Activated naive CD4-positive, alpha-beta T cell treated with anti-CD3 and anti-CD28 coated beads for 36 hours (primary cell): ENCODE measurements at places on chromosomes 7 and 10. TPM values are rescaled to one million over a fixed set of nuclear protein-coding genes. Genes with fewer than 3 reads are reported as not detected.

- peak; percentile 72 for DNase-seq
These were observed 78.0 kb downstream of the MKI67 start for GRCh38 chr10:128047991-128048818.

- no peak for DNase-seq
These were observed 153.9 kb downstream of the CDH23 start for GRCh38 chr10:71550628-71551027.

- DNase-seq = peak; percentile 81
These were observed 4.4 kb downstream of the BAG3 start for GRCh38 chr10:119655566-119656001.

DNA sequence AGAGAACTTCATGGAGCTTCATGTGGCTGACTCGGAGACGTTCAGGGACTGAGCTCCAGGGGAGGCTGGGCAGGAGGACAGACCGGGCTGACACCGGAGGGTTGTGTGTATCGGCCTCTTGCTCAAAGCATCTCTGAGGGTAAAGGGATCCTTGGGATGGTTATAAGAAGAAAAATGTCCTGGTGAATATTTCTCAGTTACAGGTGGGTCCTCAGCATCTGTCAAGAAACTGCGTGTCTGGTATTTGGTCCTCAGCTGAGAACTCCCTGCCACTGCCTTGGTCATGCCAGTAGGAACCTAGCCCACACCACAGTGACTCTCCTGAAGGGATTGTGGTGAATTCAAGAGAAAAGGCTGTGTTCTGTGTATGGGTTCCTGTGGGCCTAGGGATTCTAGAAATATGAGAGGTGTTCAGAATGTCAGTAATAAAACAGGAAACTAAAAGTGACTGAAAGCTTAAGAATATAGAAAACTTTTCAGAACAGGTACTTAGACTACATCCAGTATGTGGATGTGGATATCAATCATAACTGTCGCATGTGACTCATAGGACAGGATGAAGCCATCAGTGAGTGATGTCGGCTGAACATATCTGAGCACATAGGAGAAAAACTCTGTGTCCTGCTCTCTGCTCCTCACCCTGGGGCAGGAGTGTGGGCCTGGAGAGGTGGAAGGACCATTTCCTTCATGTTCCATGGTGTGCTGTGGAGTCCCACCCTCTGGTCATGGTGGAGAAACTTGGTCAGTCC, 28.4 kb downstream of the MBL2 start:
- DNase-seq = no peak

- no peak for DNase-seq
These were observed 27.6 kb downstream of the NPS start for GRCh38 chr10:127576740-127577161.

Gene LIPK
- not detected for total RNA-seq

Gene C10orf67
- 3.2 TPM for total RNA-seq

GRCh38 chr10:101042118-101042517, 11.1 kb downstream of the SFXN3 start:
- DNase-seq = no peak

Gene FAM25A
- not detected for total RNA-seq

DNA sequence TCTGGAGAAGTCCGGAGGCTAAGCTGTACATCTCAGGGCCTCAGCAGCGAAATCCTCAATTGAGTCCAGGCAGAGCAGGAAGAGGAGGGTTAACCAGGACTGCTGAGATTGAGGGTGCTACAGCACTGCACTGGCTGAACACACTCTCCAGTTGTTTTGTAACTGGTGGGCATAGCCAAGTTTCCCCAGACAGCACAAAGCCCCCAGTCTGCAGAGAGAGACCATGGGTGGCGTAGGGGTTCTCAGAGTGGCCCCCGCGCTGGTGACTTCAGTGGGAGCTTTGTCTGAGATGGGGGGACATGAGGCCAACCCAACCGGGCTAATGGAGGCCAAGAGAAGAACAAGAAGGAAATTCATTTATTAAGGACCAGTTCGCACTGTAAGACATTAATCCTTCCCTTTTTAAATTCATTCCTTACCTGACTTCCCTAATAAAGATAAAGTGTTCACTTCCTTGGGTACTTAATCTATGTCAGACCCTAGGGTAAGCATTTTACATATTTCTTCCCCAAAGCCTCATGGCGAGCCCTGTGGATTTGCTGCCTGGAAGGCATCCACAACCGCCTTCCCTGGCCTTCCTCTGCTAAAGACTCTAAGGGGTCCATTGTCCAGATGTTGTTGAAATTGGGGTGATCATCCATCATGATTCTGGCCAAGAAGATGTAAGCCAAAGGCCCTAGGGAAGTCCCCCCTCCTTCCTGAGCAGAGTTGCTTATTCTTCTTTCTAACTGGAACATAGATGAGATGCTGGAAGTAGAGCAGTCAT, 121.4 kb upstream of the CHST15 start:
- no peak for DNase-seq

Gene OR2A42
- total RNA-seq = not detected

Gene CTAGE15
- total RNA-seq = not detected

Gene SCRN1
- 1.6 TPM for total RNA-seq

- no peak for DNase-seq
These were observed 27.4 kb upstream of the ELN start for GRCh38 chr7:74000489-74001149.

DNA sequence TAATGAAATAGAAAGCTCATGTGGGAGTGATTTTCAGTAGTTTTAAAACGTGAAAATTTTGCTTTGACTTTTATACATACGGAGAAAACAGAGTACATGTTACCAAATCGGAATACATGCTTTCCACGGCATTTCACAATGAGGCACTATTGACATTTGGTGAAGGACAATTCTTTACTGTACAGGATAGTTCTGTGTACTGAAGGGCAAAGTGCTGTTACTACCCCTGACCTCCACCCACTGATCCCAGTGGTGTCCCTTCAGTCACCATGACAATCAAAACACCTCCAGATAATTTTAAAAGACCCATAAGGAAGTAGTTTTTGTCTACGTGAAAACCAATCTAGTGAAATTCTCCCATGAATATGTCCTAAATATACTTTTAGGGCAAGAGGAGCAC, 33.1 kb upstream of the ANK3 start:
- no peak for DNase-seq

GRCh38 chr7:103660455-103661371, 214.7 kb upstream of the SLC26A5 start:
- DNase-seq = no peak

- no peak for DNase-seq
These were observed 107.8 kb upstream of the NAMPT start for GRCh38 chr7:106392590-106392989.

Gene AFAP1L2
- total RNA-seq = 0.86 TPM

Gene ERCC6
- 16.2 TPM for total RNA-seq

Gene SH2B2
- 1.4 TPM for total RNA-seq

DNA sequence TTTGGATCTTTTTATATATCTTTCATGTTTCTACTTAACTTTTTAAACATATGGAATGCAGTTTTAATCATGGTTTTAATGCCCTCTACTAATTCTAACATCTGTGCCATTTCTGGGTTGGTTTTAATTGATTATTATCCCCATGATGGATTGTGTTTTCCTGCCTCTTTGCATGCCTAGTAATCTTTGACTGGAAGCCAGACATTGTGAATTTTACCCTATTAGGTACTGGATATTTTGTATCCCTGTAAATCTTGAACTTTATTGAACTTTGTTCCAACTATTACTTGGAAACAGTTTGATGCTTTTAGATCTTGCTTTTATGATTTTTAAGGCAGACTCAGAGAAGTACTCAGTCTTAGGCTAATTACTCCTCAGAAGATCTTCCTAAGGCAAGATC, 16.0 kb upstream of the RBM20 start:
- no peak for DNase-seq

GRCh38 chr10:112177247-112177646, 6.3 kb downstream of the GPAM start:
- no peak for DNase-seq
